Activated CD4-positive, alpha-beta T cell treated with anti-CD3 and anti-CD28 coated beads, Interleukin-2, amount 50 U/mL, for 1 hour (primary cell): ENCODE measurements at places on chromosomes 5 and 9.

- DNase-seq: no peak
Observed at GRCh38 chr9:2427120-2427891, 194.3 kb upstream of the VLDLR start.

GRCh38 chr5:88897748-88898147 lies 14.8 kb upstream of the MEF2C start:
- no peak for DNase-seq

GRCh38 chr9:78539904-78540303 lies 243.0 kb downstream of the PSAT1 start:
- no peak for DNase-seq

DNA sequence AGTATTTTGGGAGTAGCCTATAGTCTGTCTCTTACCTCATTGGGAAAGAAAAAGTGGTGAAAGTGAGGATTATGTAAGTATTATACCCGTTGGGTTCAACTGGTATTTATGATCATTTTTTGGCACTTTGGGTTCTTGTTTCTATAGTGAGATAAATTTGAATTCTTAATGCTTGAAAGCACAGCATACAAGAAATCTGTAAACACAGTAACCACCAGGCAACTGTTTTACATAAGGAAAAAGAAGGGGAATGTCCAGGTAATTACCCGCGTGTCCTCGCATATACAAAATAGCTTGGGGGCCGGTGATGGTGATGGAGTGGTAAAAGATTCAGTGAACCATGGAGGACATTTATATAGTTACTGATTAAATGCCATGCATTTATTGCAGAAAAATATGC lies 60.5 kb downstream of the BASP1 start:
- no peak for DNase-seq

- DNase-seq: no peak
Observed at GRCh38 chr5:155418960-155419579, 405.5 kb downstream of the KIF4B start.

DNA sequence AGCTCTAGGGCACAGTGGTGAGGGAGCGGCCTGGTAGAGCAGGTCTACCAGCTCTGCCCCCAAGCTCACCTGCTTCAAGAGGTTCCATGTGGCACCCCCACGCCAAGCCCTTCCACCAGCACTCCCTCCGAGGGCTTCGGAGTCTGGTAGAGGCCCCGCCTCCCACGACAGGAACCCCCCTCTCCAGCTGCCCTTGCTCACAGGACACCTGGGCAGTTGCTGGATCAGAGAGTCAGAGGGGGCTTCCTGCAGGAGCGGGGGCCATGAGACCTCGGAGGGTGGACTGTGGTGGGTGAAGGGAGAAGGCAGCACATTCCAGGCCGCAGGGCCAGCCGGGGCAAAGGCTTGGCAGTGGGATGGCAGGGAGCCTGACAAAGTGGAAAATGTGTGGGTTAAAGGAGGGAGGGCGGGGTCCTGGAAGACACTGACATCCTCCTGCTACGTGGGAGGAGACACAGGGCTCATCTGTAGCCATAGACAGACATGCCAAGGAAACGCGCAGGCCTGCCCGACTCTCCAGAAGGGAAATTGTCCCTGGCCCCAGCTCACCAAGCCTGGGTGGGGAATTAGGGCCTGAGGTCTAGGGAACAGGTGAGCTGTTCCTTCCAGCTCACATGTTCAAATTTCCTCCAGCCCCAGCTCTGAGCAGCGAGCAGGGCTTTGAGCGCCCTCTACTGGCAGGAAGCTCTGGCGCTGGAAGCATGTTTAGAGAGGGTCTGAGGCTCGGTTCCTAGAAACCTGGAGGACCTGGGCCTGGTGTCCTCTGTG lies 74.2 kb downstream of the NTNG2 start:
- DNase-seq: peak; percentile 82

GRCh38 chr9:4567601-4568000 lies 77.3 kb downstream of the SLC1A1 start:
- DNase-seq: no peak

- DNase-seq: no peak
Observed at GRCh38 chr9:34169125-34169524, 9.7 kb upstream of the UBAP1 start.

GRCh38 chr5:76388236-76388635 lies 14.8 kb upstream of the IQGAP2 start:
- no peak for DNase-seq

DNA sequence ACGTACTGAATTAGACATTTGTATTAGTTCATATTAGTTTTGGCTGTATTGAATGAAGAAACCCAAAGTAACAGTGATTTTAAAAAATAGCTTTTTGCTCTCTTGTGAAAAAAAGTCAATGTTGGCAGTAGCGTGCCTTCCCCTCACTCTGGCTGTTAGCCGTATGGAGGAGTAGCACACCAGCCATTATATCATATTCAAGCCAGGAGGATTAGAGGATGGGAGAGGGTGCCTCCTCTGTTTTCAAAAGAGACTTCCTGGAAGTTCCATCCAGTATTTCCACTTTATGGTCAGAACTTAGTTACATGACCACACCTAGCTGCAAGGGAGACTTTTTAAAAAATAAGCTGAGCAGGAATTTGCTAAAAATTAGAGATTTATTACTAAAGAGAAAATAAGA lies 41.2 kb downstream of the GPR21 start:
- no peak for DNase-seq

DNA sequence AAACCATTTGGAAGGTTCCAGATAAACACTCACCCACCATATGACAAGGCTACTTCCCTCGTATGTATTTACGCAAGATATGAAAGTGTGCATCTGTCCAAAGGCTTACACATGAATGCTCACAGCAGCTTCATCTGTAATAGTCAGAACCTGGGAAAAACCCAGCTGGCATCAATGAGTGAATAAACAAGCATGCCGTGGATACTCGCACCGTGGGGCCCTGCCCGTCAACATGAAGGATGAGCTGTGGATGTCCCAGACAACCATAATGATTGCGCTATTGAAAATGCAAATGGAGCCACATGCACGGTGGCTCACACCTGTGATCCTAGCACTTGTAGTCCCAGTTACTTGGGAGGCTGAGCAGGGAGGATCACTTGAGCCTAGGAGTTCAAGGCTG lies 60.6 kb upstream of the FCN1 start:
- DNase-seq: no peak

- DNase-seq: no peak
Observed at GRCh38 chr9:91720751-91721705, 229.0 kb downstream of the ROR2 start.

GRCh38 chr5:145660897-145661640 lies 174.1 kb downstream of the PRELID2 start:
- DNase-seq: no peak

- DNase-seq: no peak
Observed at GRCh38 chr5:78221964-78222451, 72.5 kb downstream of the AP3B1 start.

GRCh38 chr5:175897285-175897684 lies 25.9 kb downstream of the CPLX2 start:
- no peak for DNase-seq

- no peak for DNase-seq
Observed at GRCh38 chr5:114726131-114726530, 364.3 kb downstream of the KCNN2 start.

DNA sequence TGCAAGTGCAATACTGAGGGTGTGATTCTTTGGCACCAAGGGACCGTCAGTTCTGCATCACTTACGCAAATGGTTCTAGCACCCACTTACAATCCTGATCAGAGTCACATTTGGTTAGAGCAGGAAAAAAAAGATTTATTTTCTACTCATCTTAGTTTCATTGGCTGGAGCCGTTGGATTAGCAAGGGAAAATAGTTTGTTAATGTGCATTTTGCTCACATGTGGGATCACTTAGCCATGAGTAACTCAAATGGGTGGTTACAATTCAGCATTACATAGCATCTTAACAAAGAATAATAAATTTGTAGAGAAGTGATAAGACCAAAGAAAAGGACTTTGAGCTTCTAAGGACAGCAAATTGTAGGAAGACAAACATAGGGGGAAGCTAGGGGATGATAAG lies 216.9 kb downstream of the AUH start:
- no peak for DNase-seq

GRCh38 chr5:103298117-103298516 lies 39.6 kb downstream of the MACIR start:
- DNase-seq: no peak

DNA sequence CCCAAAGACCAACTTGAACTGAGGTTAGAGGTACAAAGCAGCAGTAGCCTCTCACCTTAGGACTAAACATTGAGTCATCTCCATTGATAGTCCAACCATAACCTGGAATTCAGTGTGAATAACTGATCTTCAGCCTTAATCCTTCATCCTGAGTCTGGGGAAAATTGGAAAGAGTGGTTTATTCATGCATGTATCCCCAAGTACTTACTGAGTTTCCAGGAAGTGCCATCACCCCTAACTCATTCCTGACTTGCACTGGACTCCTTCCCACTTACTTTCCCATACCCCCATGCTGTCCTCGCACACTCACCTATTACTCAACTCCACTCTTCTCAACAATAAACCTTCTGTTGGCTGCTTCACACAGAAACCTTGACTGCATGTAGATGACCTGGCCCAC lies 161.4 kb upstream of the ZNF462 start:
- no peak for DNase-seq

DNA sequence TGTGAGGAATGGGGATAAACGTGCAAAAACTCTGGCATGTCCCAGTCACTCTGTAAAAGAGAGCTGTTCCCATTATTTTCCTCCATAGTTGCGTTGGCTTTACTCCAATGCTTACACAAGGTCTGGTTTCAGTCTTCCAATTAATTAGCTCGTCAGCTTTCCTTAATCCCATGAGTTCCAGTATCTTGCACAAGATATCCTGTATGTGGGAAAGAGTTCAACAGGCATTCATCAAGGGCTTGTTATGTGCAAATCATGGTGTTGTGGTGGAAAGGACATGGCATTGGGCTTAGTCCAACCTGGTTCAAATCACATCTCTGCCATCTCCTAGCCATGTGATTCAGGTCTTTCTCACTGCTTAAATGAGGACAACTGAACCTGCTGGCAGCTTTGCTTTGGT lies 77.5 kb upstream of the PANK3 start:
- no peak for DNase-seq

- no peak for DNase-seq
Observed at GRCh38 chr5:41095324-41096101, 24.4 kb upstream of the MROH2B start.

- no peak for DNase-seq
Observed at GRCh38 chr5:9623661-9624060, 6.5 kb downstream of the TAS2R1 start.

DNA sequence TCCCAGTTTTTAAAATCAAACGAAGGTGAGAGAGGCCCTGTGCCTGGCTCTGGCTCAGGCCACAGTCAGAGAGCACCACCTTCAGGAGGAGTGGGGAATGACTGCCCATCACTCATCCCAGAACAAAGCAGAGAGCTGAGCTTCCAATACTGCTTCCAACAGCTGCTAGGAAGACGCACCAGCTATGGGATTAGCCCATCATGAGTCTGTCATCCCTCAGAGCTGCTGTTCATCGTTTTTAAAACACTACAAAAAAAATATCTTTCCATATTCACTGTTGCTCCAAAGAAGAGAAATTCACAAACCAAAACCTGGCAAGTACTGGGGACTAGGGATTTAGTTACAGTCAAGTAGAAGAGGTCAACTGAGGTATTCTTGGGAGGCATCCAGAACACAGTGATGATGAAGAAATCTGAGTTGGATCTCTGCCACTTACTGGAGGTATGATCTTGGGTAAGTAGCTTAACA lies 102.4 kb downstream of the CDK5RAP2 start:
- peak; percentile 6 for DNase-seq

- DNase-seq: no peak
Observed at GRCh38 chr9:71854811-71855210, 56.2 kb downstream of the ABHD17B start.

DNA sequence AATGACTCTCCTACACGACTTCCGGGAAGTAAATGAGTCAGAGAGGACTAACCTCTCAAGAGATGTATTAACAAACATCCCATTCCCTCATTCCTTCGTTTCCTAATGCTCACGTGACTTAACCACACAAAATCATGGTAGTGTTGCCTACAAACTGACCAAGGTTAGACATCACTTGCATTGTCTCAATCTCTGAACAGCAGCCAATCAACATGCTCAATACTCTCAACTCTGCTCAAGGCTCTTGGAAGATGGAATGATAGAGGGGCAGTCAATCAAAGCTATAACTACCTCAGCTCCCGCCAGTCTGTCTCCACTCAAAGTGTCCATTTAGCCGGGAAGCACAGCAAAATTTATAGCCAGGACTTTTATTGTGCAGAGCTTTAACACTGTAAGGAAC lies 143.8 kb upstream of the PIK3R1 start:
- DNase-seq: no peak
